NCI-H2171 treated with DMSO at 0.1 percent for 48 hours (cell line): ENCODE measurements at places on chromosomes 7 and 10.

DNA sequence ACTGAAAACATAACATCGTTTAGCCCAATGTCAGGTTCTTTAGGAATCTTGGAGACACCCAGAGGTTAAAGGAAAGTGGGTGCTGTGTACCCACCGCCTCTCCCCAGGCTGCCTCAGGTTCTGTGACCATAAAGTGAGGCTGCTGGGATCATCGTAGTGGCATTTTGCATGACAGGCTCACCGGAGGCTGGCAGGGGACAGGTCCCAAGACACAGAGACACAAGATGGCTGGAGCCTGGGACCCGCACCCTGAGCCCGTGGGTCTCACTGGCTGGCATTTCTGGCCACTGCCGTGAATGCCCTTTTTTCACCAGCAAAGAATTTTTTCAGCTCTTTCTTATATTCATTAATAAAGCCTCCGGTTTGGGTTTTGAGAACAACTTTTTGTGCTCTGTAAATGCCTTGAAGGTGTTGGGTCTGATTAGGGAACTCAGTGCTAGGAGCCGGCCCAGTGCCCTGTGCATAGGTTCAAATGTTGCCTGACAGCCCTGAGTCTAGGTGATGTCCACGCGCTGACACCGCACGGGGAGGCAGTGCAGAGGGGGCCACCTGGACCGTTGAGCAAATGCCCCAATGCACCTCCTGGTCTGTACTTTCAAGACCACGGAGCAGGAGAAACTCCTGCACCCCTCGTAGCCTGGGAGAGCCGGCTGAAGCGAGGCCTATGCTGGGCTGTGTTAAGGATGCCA lies 130.0 kb downstream of the PAXIP1 start:
- DNase-seq = no peak

GRCh38 chr10:59512951-59513350 lies 150.6 kb upstream of the FAM13C start:
- no peak for DNase-seq

DNA sequence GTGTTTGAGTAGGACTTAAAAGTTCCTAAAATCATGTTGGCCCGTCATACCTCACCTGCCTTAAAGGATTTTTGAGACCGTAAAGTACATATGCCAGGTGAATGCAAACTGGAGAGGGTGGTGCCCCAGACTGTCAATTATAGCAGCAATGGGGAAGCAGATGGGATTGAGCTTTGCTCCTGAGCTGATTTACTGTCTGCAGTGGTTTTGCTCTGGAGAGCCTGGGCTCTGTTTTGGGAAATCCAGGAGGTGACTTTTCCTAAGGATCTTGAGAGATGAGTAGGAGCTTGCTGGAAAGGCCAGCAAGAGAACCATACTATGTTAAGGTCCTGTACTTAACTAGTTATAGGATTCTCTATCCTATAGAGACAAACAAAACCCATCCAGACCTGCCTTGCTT lies 43.0 kb downstream of the COL13A1 start:
- peak; percentile 27 for DNase-seq

DNA sequence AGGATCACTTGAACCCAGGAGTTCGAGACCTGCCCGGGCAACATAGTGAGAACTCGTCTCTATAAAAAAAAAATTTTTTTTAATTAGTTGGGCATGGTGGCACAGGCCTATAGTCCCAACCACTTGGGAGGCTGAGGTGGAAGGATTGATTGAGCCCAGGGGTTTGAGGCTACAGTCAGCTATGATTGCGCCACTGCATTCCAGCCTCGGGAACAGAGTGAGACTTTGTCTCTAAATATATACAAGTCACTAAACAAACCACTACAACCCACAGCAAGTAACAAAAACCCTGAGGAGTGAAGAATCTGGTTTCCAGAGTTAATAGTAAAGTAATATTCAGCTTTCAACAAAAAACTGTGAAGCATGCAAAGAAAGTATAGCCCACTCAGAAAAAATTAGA lies 32.7 kb upstream of the HHEX start:
- no peak for DNase-seq

- no peak for DNase-seq
Observed at GRCh38 chr10:31822150-31822549, 106.5 kb downstream of the ARHGAP12 start.

- DNase-seq = no peak
Observed at GRCh38 chr10:3135006-3135405, 37.6 kb downstream of the PITRM1 start.

- DNase-seq = no peak
Observed at GRCh38 chr10:955820-956217, 24.3 kb upstream of the LARP4B start.

DNA sequence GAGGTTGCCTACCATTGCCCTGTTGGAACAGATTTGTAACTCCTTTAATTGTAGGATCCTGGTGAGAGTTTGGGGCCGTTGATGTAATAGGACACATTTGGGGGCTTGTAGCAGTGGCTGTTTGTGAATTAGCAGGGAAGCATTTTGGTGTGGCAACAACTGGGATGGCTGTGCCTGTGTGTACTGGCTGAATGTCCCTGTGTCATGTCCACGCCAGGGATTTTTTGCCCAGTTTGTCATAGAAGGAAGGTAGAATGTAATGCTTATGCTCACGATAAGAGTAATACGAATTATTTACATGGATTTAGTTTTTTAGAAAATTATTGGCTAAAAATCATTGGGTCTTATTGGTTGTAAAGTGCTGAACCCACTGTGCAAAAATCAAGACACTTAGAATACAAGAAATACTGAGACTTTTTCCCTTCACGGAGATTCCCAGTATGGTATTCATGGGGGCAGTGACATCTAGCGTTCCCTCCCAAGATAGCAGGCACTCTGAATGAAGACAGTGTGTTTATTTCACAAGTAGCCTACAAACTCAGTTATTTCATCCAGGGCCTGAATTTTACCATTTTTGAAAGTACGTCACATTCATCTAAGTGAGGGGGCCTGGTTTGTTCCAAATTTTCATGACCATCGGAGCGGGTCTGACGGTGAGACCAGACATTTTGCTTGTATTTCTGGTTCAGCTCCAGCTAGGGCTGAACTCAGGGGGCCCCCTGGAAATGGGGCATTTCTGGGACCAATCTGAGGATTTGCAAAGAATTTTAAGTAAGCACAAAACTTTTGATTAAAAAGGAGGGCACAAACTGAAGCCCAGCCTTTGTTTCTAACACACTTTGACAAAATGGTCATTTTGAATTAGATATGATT lies 74.7 kb downstream of the CACNB2 start:
- peak; percentile 15 for DNase-seq
